ENCODE measurements at places on chromosomes 7 and 10.

DNA sequence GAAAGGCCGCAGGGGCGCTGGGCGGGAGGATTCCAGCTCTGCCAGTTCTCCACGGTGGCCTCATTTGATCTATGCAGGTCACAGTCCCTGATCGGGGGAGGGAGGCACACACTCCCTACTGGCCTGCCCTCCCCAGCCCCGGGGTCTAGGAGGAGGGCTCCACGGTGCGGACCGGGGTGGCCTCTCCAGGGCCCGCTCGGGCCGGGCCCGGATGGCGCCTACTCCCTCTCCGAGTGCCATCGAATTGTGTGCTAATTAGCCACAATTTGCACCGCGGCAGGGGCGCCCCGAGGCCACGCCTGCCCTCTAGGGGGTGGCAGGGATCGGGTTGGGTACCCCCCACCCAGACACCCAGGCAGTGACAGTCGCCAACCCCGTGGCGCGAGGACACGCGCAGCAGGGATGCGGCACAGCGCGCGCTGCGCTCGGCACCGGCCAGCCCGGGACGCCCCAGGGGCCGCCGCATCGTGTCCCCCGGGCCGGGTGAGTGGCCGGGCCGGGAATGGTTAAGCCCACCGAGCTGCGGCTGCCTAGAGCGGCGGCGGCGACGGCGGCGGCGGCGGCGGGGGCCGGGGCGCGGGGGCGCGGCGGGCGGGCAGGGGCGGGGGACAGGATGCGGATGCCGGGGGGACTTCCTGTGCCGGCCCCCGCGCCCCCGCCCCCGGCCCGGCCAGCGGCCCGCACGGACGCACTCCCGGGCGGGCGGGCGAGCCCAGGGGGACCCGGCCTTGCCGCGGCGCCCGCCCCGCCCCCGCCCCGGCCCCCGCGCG lies at the start of gene ZNF853:
ZNF853 (plus strand) TSS at position 658 of the 770 bp plus-strand sequence. CDS start 565 bp downstream, outside the sequence.
- DNase-seq = peak; percentile 30

- no peak for DNase-seq
These were observed 186.0 kb downstream of the KIF20B start for GRCh38 chr10:89887406-89887805.

- DNase-seq = no peak
These were observed 78.4 kb downstream of the SRI start for GRCh38 chr7:88141479-88141878.

GRCh38 chr7:27143950-27144780 lies 684 bp upstream of the HOXA5 start:
- DNase-seq = no peak

GRCh38 chr10:48684792-48685623 lies at the start of gene WDFY4:
TSS of gene WDFY4 (plus strand) at chr10:48684873. CDS start at chr10:48709733, 24,860 bp downstream.
- no peak for DNase-seq

- no peak for DNase-seq
These were observed 1.7 kb upstream of the FAM3C start for GRCh38 chr7:121397822-121398221.
